MV-4-11 (cell line): ENCODE measurements at places on chromosomes 2 and 18.

GRCh38 chr18:58768293-58768974 lies 96.2 kb upstream of the ZNF532 start:
- DNase-seq, result no peak

DNA sequence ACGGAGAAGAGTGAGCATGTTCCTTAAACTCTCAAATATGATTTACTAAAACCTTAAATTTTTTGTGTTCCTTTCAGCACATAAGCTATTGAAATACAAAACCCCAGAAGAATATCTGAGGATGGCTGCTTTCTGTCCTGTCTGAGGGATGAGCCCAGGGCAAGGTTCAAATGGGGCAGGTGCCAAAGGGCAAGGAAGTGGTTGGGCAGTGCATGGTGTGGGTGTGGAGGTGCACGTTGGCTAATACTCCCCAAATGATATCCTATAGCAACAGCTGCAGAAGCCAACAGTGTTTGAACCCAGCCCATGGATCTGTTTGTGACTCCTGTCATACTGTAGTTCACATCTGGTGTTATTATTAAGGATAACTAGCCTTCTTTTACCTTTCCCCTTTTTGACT lies 183.0 kb downstream of the CDCA7 start:
- DNase-seq, result no peak

GRCh38 chr2:165675551-165675968 lies 118.5 kb downstream of the GALNT3 start:
- no peak for DNase-seq

DNA sequence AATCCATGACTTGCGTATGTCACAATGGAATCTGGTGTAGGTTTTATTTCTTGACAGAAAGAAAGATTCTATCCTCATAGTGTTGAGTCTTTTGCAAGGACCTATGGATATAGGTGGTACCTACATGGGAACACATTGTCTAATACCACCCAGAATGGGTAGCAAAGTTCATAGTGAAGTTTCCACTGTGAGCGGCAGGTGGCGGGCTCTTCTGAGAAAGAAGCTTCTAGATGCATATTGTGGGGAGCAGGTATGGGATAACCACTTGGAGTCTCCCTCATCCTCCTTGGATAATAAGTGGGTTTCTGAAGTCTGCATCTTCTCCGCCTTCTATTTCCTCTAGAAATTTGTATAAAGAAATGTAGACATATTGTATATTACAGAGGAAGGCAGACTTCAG lies 44.9 kb downstream of the LINC00305 start:
- DNase-seq, result no peak

DNA sequence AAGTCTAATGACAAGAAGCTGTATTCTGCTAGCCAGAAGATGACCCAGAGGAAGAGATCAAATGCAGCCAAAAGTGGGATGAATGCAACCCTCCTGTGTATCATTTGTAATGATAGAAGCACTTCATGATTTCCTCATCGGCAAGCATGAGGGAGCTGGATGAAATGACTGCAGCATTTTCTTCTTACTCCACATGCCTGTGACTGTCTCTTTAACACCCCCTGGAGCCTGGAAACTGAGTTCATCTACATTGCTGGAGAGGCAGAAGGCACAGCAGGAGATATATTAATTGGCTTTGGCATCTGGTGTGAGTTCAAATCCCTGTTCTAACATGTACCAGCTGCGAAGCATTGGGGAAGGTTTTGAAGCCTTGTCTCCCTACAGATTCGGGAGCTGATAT lies 37.7 kb downstream of the ID2 start:
- no peak for DNase-seq

- no peak for DNase-seq
These were observed 23.4 kb downstream of the CROCC2 start for GRCh38 chr2:240929364-240930095.

- DNase-seq, result peak; percentile 63
These were observed 157.0 kb downstream of the LDLRAD4 start for GRCh38 chr18:13375302-13376255.

GRCh38 chr2:213237251-213237650 lies 47.0 kb upstream of the SPAG16 start:
- DNase-seq, result no peak

GRCh38 chr2:231665245-231666170 lies 42.8 kb upstream of the PTMA start:
- no peak for DNase-seq
